ENCODE measurements at places on chromosomes 1 and 21. TPM values are rescaled to one million over a fixed set of nuclear protein-coding genes. Genes with fewer than 3 reads are reported as not detected.
A peak's percentile ranks its signal among the peaks of the same experiment; 100 is the strongest.

Gene C1orf87
- not detected for polyA plus RNA-seq

- DNase-seq: no peak
Observed at GRCh38 chr1:170657275-170657853, 6.6 kb upstream of the PRRX1 start.

Gene SELL
- 1.1 TPM for polyA plus RNA-seq

- DNase-seq: peak; percentile 37
Observed at GRCh38 chr21:42219606-42220137, 732 bp downstream of the ABCG1 start.

GRCh38 chr1:32063261-32063681 lies 9.5 kb upstream of the TMEM39B start:
- peak; percentile 60 for DNase-seq

DNA sequence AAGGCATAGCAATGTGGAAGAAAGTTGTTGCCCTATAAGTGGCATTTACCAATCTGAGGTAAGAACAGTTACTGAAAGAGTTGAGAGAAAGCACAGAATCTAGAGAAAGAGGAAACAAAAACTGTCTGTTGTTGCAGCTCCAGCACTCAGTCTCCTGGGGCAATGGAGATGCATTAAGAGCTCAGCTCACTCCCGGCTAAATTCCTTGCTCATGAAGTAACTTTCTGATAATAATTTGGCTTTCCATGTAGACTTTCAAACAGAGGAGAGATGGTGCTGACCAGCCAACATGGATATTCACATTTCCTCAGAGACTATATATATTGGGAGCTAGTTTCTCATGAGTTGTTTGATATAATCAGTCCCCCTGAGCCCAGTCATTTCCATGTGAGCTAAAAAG lies 135.3 kb downstream of the GDAP2 start:
- no peak for DNase-seq

GRCh38 chr1:223514644-223515043 lies 121.4 kb downstream of the CCDC185 start:
- DNase-seq: no peak

Gene FLAD1
- polyA plus RNA-seq: 42.8 TPM

Gene FNDC5
- 5.2 TPM for polyA plus RNA-seq

DNA sequence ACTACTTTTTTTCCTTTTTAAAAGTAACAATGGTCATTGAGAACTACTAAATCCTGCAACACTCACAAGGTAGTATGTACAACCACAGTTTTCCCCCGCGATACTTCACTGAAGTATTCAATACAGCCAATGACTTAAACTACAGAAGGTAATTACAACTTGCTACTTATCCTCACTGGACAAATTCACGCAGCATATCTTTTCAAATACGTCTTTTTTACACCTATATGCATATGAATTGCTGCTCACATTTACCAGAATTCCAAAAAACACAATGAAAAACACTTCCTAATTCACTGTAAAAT lies 12.4 kb downstream of the NRIP1 start:
- no peak for DNase-seq

Gene RNF186
- polyA plus RNA-seq: 2.0 TPM

DNA sequence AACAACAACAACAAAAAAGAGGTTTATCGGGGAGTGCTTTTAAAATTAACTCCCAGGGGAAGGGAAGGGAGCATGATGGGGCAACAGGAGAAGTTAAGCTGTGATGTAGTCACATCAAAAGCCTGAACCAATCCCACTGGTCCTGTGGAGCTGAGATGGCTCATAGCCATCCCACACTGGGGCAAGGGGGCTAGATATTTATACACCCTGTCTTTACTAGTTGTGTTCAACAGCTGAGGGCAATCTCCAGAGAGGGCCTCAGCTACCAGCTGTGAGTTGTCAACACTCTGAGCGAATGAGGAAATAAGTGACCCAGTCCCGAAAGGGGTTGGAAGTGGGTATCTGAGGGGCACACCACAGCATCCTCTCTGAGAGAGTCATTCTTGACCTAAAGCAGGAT lies 31.0 kb upstream of the CREG1 start:
- DNase-seq: no peak

GRCh38 chr1:248306103-248306502 lies 2.9 kb upstream of the OR2T12 start:
- DNase-seq: no peak

DNA sequence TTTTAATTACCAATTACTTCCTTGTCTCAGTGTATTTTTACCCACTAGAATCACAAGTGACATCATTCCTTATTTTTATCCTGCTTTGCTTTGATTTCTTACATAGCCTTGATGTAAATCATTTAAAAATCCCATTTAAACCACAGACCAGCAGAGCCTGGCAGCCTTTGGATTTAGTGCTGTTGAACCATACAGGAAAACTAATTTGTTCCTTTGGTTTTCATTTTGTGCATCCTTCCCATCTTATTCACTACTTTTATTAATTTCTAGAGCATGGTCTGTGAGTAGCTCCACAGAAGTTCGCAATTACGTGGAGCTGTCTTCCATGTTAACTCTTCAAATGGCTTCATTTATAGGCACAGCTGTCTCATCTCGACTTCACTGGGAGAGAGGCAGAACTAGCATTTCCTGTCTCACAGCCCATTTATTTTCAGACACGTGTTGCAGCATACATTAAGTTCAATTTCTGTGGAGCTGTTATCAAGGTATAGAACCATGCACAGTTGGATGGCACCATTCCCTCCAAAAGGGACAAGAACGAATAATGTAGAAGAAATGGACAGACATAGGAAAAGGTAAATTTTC lies 235.3 kb downstream of the MRPL39 start:
- no peak for DNase-seq

Gene DCST2
- polyA plus RNA-seq: 0.40 TPM

DNA sequence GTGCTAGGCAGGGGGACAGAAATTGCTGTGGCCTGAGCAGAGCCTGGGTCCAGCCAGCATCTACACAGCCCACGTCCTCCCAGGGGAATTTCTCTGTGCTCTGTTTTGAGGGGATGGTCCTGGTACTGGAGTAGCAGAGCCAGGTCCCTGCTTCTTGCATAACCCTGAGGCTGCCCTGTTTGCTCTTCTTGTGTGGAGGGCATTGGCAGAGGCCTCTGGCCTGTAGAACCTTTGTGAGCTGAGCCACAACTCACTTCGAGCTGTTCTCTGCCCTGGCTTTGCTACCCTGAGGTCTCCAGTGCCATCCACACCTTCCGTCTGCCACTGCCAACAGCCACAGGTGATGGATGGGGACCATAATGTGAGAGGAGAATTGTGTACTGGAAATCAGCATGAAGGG lies 101.9 kb downstream of the KCNJ15 start:
- no peak for DNase-seq

GRCh38 chr1:54800041-54800898 lies 853 bp downstream of the TTC22 start:
- DNase-seq: no peak

Gene KCNK2
- 1.8 TPM for polyA plus RNA-seq

- DNase-seq: no peak
Observed at GRCh38 chr1:26023826-26024225, 2.3 kb downstream of the EXTL1 start.

Gene OR2T27
- polyA plus RNA-seq: not detected

Gene GOLPH3L
- 21.8 TPM for polyA plus RNA-seq

Gene LENEP
- not detected for polyA plus RNA-seq

DNA sequence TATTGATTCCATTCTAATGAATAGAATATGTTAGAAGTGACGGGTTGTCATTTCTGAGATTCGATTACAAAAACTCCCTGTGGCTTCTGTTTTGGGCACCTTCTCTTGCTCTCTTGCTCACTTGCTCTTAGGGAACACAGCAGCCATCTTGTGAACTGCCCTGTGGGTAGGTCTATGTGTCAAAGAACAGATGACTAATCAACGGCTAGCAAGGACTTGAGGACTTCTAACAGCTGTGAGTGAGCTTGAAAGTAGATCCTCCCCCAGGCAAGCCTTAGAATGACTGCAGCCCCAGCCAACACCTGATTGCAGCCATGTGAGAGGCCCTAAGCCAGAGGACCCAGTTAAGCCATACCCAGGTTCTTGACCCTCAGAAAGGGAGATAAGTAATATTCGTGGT lies 49.3 kb downstream of the AZIN2 start:
- no peak for DNase-seq

DNA sequence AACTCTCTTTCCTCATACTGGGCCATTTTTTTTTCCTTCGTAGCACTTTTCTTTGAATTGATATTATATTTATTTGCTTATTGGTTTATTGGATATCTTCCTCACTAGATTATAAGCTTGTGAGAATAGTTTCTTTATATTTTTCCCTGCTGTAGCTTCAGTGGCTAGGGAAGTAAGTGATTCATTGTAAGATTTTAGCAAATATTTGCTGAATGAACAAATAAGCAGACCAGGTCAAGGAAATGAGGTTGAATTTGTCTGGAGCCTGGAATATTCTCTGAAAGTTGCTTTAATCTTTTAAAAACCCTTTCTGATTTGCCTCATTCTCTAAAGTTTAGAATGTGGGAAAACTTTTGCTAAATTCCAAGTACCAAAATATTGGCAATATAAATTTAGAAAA lies 80.2 kb downstream of the RABGAP1L start:
- no peak for DNase-seq

- DNase-seq: peak; percentile 32
Observed at GRCh38 chr1:22763487-22764200, 53.0 kb downstream of the EPHB2 start.

GRCh38 chr1:205298191-205298994 lies 23.2 kb downstream of the NUAK2 start:
- DNase-seq: peak; percentile 80

DNA sequence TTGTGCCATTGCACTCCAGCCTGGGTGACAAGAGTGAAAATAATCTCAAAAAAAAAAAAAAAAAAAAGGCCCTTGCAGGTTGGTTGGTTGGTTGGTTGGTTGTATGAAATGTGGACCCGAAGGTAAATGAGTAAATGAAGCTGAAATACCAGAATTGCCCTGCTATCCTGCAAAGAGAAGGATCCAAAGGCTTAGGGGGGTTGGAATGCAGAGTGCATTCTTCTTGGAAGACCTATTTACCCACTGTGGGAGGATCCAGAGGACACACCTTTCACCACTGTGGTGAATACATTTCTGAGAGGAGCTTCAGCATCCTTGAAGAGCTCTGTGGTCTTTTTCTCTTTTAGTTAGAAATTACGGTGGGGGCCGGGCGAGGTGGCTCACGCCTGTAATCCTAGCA lies 28.7 kb upstream of the EIF4G3 start:
- no peak for DNase-seq

DNA sequence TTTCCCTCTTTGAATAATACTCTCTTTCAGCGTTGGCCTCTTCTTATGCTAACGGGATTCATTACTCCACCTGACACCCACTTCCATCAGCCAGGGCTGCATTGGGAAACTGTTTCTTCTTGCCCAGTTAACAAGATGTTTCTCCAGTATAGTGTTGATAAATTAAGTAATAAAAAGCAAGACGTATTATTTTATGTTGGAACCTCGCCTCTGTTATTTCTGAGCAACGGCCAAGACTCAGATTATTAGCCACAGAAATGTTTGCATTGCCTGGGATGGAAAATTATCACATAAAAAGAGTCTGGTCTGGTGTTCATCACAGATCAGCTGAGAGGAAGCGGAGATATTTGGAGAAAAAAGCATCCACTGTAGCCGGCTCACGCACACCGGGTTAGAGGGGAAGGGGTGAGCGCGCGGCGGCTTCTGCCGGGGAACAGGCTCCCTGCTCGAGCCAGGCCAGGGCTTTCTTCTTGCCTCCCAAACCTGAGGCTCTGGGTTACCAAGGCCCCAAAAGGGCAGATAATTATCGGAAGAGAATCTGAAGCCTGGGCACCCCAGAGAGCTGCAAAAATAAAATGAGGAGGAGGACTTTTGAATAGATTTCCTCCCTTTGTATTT lies 189.5 kb downstream of the PRDM16 start:
- no peak for DNase-seq

DNA sequence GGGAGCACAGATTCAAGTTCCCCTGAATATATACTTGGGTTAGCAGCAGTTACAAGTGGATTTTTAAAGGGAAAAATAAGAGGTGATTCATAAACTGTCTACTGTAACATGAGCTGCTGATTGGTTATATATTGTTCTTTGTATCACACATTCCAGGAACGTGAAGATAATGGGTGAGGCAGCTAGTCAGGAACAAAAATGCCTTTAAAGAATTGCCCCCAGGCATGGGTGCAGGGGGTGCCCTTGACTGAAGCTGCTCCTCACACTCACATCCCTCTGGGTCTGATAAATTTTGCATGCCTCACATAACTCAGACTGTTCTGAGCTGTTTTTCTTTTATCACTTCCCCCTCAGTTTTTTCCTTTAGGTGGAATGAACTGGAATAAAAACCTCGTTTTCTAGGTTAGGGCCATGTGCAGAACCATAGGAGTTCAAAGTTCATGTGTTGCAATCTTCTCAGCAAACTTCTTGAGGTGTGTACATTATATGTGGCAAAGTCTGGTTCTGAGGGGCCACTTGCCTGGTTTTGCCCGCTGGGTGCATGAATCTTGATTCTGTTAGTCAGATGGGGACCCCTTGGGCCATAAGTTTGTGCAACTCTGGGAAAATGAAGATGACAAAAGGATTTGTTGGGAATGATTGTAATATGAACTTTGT lies 21.1 kb downstream of the TBX19 start:
- peak; percentile 41 for DNase-seq

DNA sequence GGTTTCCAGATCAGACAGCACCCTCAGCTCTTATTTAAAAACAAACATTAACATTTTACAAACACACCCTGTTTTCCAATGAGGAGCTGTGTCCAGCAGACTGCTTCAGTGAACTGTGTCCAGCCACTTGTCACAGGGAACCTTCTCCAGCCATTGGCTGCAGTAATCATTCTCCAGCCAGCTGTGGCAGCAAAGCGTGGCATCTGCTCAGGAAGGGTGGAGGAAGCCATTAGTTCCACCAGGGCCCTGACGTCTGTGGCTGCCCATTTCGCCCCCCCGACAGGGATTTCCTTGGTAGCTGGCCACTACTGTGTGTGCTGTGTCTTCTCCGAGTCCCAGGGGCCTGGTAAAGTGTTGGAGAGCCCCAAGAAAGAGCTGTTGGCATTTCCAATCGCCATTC lies 62.9 kb upstream of the SELENON start:
- no peak for DNase-seq

Gene SHISAL2A
- 0.89 TPM for polyA plus RNA-seq

GRCh38 chr1:20174937-20175666 lies 10.8 kb upstream of the UBXN10 start:
- DNase-seq: no peak

DNA sequence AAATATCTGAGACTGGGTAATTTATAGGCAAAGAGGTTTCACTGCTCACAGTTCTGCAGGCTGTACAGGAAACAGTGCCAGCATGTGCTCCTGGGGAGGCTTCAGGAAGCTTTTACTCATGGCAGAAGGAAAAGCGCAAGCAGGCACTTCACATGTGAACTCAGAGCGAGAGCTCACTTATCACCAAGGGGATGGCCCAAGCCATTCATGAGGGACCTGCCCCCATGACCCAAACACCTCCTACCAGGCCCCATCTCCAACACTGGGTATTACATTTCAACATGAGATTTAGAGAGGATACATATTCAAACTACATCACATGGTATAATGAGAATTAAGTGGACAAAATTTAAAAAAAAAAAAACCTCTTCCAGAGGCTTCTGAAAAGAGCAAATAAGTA lies 13.7 kb downstream of the WASF2 start:
- DNase-seq: no peak

All from hepatocyte (in vitro differentiated cells).